Hepatocyte (in vitro differentiated cells): ENCODE measurements at places on chromosomes 6 and 20. TPM values are rescaled to one million over a fixed set of nuclear protein-coding genes. Genes with fewer than 3 reads are reported as not detected.

The CCN6 gene
- polyA plus RNA-seq = 0.12 and 0.24 TPM in 2 replicates

The SLC2A10 gene
- 23.4 and 28.2 TPM in 2 replicates for polyA plus RNA-seq

DNA sequence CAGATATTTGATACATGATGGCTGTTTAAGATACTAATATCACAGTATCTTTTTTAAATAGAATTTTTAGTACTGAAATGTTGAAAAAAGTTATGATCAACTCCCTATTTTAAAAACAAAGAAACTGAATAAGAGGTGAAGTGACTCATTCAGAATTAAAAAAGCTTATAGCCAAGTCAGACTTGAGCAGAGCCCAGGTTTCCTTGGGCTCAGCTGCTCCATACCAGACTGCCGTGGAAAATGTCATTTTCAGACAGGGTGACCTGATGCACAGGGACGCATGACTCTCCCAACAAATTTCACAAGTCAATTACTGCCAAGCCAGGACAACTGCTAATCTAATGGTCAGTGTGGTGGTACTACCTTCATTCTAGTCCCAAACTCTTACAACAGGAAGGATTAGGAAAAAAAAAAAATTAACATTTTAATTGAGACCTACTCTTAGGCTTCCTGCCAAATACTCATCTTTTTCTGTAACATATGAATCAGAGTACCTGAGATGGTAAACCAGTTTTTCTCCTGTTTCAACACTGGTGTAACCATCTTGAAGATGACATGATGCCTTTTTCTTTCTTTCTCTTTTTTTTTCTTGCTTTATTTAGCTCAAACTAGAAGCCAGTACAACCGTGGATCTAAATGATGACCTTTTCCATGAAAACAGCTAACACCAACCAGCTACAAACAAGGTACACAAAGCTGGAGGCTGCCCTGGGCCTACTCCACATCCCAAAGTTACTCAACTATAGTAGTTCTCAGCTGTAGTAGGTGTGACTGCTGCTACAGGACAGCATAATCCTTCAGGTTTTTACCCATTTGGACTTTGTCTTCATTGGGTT, 30.5 kb downstream of the SLC22A23 start:
- no peak for DNase-seq

- no peak for DNase-seq
Observed at GRCh38 chr6:142914369-142914768, 30.6 kb downstream of the HIVEP2 start.

The LRRC73 gene
- polyA plus RNA-seq = 0.07 and 0.22 TPM in 2 replicates

The CRISP2 gene
- 0.21 TPM in 1 of 2 replicates, not detected in the other for polyA plus RNA-seq

The TRIM31 gene
- 5.0 and 10.1 TPM in 2 replicates for polyA plus RNA-seq

DNA sequence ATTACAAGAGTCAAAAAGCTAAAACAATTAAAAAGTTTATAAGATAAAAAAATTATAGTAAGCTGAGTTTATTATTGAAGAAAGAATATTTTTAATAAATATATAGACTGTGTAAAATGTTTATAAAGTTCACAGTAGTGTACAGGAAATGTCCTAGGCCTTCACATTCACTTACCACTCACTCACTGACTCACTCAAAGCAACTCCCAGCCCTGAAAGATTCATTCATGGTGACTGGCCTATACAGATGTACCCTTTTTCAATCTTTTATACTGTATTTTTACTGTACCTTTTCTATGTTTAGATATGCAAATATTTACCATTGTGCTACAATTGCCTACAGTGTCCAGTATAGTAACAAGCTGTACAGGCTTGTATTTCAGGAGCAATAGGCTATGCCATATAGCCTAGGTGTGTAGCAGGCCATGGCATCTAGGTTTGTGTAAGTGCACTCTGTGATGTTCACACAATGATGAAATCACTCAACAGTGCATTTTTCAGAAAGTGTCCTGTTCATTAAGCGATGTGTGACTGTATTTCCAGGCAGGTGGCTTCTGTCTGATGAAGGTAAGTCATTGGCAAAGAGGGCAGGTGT, 130.2 kb downstream of the BTBD3 start:
- no peak for DNase-seq

DNA sequence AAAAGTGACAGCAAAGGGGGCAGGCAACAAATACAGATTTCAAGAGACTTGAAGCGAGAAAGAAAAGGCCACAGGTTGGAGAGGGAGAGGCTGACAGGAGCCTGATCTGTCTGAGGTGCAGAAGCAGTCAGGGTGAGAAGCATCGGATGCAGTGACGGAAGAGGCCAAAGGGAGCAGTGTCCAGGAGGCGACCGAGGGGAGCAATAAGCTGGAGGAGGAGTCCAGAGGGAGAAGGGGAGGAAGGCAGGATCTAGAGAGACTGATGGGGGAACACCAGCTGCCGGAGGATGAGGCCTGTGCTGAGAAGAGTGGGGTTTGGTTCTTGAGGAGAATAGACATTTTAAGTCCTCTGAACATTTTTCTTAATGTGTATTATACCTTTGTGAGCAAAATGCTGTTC, 23.8 kb downstream of the FARS2 start:
- DNase-seq = no peak

DNA sequence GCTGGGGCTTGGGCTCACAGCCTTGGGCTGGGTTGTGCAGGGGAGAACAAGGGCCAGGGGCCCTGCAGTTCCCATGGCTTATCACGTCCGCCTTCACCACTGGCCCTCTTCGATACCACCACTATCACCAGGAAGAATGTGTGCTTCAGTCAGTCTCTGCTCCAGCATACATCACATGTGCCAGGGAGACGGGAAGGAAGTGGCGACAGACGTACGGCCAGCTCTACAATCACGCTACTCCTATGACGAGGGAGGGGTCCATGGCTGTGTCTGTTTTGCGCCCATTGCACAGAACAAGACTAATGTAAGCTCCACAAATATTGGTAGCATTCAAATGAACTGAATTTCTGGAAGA, 72.1 kb downstream of the TRAM2 start:
- DNase-seq = no peak

DNA sequence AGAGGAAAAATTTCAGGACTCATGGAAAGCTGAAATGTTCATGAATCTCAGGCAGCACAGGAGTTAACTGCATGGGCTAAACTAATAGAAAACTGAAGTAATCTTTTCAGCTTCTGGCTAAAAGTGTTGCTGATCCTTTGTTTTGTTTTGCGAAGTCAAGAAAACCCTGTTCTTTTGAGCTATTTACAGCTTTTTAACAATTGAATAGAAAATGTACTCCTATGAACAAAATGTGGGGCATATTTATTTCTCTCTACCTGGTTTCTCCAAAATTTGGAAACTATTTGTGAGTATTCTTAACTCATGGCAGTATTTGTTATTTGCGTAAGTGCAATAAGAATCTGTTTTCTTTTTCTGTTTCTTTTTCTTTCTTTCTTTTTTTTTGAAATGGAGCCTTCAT, 818.8 kb upstream of the CITED2 start:
- no peak for DNase-seq

The PPP1R3G gene
- polyA plus RNA-seq = 0.18 and 0.82 TPM in 2 replicates

DNA sequence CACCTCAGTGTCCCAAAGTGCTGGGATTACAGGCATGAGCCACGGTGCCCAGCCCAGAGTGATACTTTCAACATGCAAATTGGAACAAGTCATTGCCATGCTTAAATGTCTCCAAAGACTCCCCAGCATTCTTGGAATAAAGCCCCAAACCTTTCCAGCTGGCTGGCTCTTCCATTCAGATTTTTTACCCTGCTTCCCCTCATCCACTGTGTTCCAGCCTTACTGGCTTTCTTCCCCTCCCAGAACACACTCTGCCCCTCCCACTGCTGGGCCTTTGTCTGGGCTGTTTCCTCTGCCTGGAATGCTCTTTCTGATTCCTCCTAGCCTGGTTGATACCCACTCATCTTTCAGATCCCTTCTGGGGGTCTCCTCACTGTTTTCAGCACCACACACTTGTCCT, 40.1 kb upstream of the NNAT start:
- no peak for DNase-seq
